Tibial nerve (tissue), 4 donors: ENCODE measurements at places on chromosomes 2 and 18. TPM values are rescaled to one million over a fixed set of nuclear protein-coding genes. Genes with fewer than 3 reads are reported as not detected.

LGALSL gene
- 13.8 TPM for total RNA-seq

KCNJ13 gene
- not detected for total RNA-seq

KRTCAP3 gene
- total RNA-seq: not detected

COLEC11 gene
- total RNA-seq: not detected

LIMS1 gene
- total RNA-seq: 33.7 TPM

RAMP1 gene
- total RNA-seq: 83.0 TPM

PLCD4 gene
- 12.4 TPM for total RNA-seq

MMADHC gene
- total RNA-seq: 55.3 TPM

DNA sequence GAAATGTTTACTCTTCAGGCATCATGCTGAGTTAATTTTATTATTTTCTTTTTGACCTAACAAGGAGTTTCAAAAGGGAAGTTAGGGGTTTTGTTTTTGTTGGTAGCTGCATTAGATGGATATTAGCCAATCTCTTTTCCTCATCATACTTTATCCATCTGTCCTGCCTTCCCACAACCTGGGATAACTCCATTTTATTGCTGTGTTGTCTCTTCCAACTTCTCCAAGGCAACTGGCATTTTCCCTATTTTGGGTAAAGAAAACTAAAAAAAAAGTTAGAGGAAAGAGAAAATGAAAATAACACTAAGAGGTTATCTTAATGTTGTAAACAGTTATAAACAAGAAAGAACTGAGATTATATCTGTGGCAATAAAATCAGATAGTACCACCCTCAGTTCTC, 147.0 kb downstream of the PID1 start:
- no peak for DNase-seq

GRCh38 chr2:181188605-181189004, 208.2 kb downstream of the UBE2E3 start:
- no peak for DNase-seq

GRCh38 chr2:181106229-181106628, 125.8 kb downstream of the UBE2E3 start:
- no peak for DNase-seq

DNA sequence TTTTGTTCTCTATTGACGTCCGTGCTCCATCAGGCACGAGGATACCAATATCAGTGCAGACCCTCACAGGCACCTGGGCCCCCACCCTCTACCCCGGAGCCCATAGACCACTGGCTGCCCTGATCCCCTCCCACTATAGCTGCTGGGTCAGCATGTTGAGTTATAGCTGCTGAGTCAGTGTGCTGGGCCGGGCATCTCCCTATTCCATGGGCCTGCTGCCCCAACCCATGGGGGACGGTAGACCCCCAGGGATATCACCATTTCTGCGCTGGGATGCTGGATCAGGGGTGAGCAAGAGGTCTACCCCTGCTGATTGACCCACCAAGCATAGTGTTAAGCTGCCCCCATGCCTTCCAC, 100.1 kb upstream of the ST3GAL5 start:
- no peak for DNase-seq

DNA sequence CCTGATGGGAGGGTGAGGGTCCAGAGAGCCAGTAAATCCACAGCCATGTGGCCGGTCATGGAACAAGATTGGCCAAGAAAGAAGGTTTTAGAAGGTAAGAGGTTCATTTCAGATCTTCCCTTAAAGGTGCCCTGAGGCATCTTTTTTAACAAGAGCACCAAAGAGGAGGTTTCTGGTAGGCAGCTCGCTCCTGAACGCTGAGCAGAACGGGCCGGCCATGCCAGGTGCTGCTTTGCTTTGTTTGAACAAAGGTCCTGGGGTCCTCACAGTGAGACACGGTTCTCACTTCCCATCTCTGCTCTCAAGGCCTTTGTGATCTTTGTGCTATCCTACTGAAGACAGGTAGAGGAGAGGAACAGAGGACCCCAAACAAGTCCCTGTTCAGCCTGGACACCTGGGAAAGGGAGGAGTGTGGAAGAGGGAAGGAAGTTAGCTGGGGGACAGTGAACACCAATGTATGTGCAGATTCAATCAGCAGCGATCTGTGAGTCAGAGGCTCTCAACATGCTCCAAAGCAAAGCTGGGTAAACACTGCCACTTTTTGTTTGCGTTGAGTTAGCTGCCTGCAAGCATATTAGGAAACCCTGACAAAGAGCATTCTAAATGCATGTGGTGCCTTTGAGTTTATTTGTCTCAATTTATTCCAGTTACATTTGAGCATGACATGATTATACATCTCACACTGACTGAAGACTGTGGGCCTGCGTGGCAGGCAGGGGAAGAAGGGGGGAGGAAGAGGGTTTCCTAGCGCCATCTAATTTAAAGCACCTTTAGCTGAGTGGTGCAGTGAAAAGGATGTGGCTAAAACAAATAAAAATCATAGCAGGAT, 102.4 kb downstream of the ASB1 start:
- no peak for DNase-seq

- no peak for DNase-seq
Measured at GRCh38 chr2:23532391-23533337, 147.7 kb downstream of the KLHL29 start.

DNA sequence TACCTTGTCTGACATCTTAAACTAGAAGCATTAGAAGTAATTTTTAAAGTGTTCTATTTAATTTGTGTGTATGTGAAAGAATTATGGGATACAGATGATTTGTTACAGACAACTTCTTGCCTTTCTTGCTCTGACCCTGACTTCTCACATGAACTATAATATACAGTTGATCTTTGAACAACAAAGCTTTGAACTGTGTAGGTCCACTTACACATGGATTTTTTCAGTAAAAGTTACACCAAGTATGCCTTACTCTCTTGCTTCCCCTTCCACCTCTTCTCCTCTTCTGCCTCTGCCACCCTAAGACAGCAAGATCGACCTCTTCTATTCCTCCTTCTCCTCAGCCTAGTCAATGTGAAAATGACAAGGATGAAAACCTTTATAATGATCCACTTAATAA, 42.2 kb downstream of the SLC40A1 start:
- DNase-seq: no peak

DNA sequence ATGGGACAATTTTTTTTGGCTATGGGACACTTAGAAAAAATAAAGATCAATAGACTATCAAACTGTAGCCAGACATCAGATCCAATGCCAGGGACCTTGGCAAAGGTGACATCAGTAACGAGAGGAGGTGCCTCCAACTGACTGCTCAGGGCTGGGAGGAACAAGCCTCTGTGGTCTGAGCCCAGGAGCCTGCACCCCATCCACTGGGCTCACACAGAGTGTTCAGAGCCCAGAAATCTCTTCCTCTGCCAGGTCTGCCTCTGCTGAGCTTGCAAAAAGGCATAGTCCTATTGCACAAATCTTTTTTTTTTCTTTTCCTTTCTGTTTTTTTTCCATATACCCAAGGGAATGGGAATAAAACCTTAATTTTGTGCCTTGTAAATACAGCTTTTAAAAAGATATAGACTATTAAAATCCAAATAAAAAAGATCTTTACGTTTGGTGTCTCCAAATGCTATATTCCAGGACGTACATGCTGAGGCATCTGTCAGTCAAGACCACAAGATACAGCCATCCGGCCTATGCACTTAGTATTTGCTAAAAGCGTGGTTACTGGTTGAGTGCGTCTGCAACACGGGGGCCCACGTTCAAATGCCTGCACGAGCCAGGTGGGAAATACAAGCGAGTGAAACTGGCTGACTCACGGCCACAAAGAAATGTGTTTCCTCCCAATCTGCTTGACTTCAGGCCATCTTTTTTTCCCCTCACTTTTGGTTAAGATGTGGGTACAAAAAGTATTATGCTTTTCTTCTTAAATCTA, 7.8 kb upstream of the ARHGAP25 start:
- no peak for DNase-seq

DNA sequence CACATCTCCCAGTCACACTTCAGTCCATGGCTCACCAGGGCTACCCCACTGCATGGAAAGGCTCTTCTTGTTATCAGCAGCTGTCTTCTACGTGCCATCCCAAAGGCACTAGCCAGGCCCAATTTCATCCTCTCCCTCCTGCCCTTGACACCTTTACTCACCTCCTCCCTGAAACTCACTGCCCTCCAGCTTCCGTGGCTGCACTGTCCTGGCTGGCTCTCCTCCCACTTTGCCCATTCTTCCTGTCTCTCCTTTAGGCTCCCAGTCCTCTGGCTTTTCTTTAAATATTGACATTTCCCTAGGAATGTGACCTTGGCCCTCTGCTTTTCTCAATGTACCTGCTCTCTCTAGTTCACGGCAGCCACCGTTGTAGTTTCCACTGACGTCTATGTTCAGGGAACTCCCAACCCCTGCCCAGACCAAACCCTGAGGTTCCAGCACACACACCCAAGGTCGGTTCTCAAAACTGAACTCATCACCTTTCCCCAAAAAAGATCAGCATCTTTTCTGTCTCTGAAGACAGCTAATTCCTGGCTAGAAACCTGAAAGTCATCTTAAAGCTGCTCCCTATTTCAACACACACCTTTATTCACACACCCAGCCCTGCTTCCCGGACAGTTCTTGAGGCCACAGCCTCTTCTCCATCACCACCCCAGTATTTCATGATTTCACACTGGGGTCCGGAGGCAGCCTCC, 36.7 kb downstream of the WDFY1 start:
- DNase-seq: no peak

DNA sequence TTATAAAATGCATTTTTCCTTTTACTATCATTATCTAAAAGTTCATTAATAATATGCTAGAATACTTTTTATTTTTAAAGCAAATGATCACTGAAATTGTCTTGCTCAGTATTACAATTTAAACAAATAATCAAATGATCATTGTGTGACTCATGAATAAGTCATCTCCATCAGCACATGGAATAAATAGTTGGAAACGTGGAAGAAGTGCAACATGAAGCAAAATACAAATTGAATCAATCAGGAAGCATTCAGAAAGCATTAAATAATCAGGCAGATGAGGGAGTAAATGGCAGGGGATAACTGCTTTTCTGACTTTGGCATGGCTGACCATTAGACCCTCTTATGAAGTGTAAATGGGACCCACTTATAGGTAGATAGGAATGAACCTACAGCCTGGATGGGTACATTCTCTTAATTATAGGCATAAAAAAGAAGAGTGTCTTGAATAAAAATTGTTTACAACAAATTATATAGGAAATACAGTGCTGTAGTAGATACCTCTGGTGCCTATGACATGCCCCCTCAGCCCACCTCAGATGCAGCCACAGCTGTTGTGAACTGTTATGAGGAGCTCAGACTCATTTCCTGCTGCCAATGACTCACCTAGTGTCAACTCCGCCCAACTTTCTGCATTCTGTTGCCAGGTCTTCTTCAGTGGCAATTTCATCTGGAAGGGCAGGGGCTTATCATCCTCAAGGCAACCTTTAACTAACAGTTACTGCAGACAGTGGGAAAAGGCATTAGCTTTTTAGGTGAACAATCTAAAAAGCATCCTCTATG, 936.0 kb downstream of the TRIB2 start:
- no peak for DNase-seq

GRCh38 chr2:115549611-115550130, 1107.2 kb downstream of the DPP10 start:
- DNase-seq: no peak

- DNase-seq: no peak
Measured at GRCh38 chr2:157192445-157193423, 64.8 kb upstream of the GALNT5 start.

- no peak for DNase-seq
Measured at GRCh38 chr2:3319745-3320566, 57.7 kb downstream of the EIPR1 start.

DNA sequence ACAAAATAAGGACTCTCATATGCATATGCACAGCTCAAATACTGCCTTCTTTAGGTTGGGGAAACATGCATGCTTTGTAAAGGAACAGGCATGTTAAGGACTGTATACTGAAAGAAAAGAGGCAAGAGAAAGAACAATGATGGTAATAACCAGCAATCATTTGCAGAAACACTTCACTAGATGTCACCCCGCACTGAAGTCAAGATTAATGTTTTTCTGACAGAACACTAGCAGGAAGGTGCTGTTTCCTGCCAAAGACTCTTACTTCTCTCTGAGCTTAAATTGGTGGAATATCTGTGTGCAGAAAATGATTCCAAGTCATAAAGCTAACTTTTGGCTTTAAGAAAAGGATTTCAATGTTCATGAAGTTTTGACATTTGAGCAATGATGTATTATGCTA, 19.3 kb upstream of the CSRNP3 start:
- DNase-seq: no peak

DNA sequence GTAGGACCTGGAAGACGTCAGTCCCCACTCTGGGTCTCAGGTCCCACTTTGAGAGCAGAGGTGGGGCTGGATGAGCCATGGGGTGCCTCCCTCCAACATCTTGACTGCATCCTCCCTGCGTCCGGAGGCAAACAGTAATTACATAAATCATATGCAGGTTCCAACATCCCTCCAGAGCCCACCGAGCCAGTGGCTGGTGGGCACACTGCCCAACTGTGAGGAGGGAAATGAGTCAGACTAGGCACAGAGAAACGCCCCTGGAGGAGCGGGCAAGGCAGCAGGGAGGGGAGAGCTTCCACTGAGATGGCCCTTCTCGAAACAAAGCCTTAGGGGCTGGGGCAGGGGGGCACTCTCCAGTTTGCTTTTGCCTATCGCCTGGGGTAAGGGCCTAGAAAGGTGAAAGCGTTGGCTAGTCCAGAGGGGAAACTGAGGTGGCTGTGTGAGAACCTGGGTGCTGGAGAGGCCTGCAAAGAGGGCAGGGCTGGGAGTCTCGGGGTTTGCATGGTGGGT, 168.2 kb upstream of the MYCN start:
- DNase-seq: no peak

DNA sequence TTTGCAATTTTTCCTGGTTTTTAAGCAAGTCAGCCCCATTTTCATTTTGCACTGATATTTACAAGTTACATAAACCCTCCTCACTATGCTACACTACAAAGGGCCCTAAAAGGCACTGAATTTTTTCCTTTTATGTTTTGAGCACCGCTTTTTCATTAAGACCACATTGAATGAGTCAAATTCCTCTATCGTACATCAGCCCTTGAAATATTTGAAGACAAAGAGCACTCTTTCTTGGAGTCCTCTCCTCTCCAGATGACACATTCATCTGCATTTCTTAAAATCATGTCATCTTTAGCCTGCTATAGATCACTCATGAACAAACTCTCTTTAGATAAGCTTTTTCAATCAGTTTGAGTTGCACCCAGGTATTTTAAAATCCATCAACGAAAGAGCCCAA, 306.6 kb upstream of the SOX11 start:
- no peak for DNase-seq

GRCh38 chr2:162926501-162926900, 87.9 kb upstream of the KCNH7 start:
- DNase-seq: no peak

GRCh38 chr2:164840930-164841718, 499 bp downstream of the COBLL1 start:
- no peak for DNase-seq

DNA sequence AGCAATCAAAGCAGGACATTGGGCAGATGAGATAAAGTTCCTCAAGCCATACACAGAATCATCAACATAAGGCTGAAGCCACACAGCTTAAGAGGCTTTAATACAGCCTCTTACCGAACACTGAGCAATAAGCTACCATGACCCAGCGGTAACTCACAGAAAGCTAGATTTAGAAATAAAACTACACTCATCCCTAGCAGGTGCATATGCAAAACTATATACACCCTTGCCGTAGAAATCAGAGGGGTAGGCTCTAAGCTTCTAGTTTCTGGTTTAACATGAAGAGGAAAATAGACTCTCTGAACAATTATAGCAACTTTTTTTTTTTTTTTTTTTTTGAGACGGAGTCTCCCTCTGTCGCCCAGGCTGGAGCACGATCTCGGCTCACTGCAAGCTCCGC, 428.8 kb upstream of the FIGN start:
- DNase-seq: no peak
